ENCODE measurements at places on chromosomes 7 and 10.
A peak's percentile ranks its signal among the peaks of the same experiment; 100 is the strongest.

DNA sequence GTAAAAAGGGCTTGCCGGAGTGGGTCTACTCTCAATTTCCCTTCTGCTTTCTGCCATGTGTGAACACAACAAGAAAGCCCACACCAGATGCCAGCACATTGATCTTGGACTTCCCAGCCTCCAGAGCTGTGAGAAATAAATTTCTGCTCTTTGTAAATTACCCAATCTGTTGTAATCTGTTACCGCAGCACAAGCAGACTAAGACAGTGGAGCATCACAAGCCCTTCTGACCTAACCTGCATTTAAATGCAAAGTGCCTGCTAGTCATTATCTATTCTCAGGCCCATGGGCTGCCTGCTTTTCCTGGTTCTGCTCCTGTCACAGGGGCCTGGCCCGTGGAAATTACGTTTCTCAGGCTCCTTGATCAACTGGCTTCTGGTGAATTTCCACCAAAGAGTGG, 199.3 kb upstream of the AUTS2 start:
- DNase-seq = no peak

GRCh38 chr7:144780071-144780608, 55.7 kb downstream of the TPK1 start:
- no peak for DNase-seq

DNA sequence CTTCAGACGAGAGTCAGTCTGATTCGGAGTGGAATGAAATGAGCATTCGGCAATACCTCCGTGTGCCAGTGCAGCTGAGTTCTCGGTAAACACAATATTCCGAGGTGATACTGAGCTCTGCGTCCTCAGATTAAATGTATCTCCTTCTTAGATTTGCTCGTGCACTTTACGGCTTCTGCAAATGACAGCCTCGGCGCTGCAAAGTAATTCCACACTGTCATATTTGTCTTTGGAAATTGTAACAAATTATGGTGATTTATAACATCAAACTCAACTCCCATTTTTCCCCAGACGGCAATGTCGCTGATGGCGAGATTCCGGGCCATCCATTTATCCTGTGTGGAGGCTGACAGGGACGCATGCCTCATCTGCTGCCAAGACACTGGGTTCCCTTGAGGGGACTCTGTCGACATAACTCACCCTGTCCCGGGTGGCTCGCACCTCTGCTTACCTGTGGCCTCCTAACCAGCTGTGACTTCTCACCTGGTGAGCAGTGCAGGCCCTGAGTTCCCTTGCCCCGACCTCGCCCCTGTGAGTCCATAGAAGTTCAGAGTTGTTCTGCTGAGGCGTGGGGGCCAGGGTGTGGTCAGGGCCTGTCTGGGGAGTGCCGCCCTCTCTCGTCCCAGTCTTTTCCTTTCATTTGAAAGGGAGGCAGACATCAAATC, 201.9 kb downstream of the ADARB2 start:
- no peak for DNase-seq

GRCh38 chr7:23114896-23115295, 9.3 kb downstream of the KLHL7 start:
- DNase-seq = peak; percentile 45

All from EL (cell line).